ENCODE measurements at places on chromosomes 6 and 20.

GRCh38 chr6:169824021-169824420 lies 72.6 kb downstream of the ERMARD start:
- DNase-seq, result no peak

DNA sequence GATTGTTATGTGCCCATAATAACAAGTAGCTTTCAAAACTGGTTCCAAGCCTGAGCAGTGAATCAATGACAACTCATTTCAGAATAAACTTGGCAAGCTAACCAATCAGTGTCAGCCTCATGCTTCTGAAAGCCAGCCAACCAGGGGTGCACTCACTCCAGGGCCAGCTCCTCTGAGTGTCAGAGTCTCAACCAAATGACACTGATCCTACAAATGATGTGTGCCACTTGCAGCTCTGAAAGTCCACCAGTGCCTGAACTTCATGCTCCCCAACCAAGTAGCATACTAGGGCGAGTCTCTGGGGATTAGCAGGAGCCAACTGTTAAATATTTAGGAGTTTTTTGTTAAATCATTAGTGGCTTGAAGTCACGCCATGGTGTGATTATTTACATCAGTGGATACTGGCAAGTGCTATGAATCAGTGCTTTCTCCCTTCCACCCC lies 4.5 kb downstream of the IYD start:
- DNase-seq, result no peak

- no peak for DNase-seq
These were observed 146.3 kb downstream of the JARID2 start for GRCh38 chr6:15392182-15392581.

DNA sequence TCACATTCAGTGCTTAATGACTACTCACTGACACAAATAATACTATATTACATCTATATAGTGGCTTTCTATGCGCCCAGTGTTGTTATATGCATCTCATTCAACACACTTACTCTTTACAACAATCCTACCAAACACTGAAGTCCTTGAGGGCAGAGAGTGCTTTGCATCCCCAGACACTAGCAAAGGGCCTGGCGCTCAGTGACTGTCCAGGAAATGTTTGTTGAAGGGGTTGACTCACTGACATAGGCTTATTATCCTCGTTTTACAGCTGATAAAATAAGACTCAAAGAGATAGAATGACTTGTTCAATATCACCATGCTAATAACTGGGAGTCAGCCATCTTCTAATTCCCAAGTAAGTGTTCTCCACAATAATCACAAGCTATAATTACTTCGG lies 163.3 kb downstream of the ARHGAP18 start:
- no peak for DNase-seq

DNA sequence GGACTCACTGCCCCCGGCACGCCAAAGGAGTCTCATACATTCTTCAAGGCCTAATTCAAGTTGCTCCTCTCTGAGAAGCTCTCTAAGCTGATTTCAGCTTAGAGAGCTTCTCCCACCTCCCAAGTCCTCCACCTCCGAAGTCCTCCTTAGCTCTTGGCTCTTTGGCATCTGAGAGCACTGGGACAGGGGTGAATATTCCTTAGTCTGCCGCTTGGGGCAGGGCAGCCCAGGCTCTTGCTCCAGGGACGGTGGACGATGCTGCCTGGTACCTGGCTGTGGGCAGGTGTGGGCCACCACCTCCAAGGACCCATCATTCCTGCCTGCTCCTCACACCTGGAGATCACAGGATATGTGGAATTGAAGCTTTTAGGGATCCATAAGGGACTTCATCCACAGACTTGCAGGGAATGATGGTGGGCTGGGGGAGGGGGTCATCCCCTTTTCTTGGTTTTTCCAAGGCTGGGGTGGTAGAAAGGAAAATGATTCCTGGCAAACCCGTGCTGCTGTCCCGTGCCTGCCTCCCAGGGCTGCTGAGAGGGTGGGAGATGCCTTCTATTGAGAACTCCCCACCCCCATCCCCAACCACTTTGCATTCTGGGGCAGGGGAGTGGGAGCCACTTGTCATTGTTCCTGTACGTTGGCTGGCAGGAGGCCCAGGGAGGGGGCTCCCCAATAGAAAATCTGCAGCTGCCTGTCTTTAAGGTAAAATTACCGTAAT lies 57.4 kb downstream of the ARHGAP40 start:
- DNase-seq, result no peak

GRCh38 chr6:24916496-24916895 lies 19.3 kb downstream of the RIPOR2 start:
- DNase-seq, result no peak

DNA sequence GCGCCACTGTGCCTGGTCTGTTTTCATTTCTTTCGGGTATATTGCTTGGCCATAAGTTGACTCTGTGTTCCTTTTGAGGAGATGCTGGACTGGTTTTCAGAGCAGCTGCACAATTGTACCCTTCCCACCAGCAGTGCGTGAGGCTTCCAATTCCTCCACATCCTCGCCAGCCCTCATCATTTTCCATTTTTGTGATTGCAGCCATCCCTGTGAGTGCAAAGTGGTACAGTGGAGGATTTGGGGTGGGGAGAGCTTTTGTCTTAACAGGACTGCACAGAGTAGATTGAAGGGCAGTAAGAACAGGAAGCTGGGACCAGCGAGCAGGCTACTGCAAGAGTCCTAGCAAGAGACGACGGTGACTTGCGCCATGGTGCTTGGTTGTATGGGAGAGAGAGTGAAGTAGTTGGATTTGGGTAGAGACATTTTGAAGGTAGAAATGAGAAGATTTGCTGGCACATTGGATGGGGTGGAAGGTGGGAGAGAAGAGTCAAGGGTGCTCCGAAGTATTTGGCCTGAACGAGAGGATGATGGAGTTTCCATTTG lies 18.3 kb downstream of the BCAS4 start:
- DNase-seq, result no peak

DNA sequence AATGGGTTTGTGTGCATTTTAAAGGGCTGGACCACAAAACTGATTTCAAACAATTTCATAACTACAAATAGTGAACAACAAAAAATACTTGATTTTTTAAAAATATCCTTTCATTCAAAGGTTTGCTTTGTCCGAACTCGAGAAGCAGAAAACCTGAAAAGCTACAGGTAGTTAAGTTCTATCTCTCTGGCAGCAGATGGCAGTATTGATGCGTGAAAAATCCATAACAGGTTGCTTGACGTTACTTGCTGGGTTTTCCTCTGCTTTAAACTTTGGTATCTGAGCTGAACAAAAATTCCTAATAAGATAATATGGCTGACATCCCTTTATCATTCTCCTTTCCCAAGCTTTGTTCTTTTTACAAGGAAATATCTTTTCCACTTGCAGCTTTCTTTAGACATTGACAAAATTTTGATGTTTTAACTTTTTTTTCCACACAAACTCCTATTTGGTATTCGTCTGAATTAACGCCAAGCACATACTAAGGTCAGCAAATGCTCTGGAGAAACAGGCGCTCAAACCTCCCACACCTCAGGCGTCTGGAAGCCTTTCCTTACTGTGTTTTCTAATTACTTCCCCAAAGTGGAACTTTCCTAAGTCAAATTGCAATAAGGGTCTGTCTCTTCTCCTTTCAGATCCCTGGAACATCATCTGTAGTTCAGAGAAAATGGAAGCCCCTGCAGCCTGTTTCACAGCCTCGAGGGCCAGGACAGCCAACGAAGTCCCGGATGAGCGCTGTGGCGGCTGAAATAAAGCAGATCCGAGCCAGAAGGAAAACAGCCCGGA lies 50.3 kb upstream of the GFRAL start:
- peak; percentile 16 for DNase-seq

GRCh38 chr6:55040102-55040848 lies 134.0 kb upstream of the HCRTR2 start:
- no peak for DNase-seq

DNA sequence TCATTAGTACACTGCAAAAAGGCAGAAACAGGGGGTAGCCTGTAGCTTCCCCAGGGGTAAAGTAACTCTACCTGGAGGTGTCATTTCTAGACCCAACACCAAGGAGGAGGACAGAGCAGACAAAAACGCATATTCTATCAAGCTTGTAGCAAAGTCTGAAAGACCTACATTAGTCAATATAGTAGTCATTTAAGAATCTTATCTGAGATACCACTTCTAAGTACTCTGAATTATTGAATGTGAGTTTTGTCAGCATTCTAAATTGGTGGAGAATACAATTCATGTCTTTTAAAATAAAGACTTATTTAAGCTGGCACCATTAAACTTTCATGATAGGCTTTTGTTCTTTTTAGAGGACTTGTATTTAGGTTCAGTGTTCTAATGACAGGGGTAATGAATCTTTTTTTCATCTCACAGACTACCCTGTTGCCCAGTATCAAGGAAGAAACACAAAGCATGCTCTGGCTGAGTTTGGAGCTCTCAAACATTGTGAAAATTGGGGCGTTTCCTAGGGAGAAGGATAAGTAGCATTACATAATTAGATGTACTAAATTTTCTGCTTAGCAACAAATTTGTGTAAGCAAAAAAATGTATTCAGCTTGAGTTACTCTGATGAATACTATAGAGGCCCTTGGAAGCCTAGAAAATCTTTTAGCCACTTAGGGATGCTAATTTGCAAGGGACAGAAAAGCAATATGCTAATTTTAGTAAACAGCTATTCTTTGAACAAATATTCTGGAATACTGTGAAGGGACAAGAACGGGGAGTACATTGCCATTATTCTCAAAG lies 255.4 kb upstream of the HSF2 start:
- no peak for DNase-seq

- DNase-seq, result no peak
These were observed 5.8 kb downstream of the MCCD1 start for GRCh38 chr6:31534521-31535040.

GRCh38 chr6:169035385-169036240 lies 218.0 kb downstream of the THBS2 start:
- no peak for DNase-seq

- no peak for DNase-seq
These were observed 9.3 kb downstream of the BNIP5 start for GRCh38 chr6:36327226-36327918.

- DNase-seq, result no peak
These were observed 197.5 kb downstream of the ISM1 start for GRCh38 chr20:13418263-13419229.

DNA sequence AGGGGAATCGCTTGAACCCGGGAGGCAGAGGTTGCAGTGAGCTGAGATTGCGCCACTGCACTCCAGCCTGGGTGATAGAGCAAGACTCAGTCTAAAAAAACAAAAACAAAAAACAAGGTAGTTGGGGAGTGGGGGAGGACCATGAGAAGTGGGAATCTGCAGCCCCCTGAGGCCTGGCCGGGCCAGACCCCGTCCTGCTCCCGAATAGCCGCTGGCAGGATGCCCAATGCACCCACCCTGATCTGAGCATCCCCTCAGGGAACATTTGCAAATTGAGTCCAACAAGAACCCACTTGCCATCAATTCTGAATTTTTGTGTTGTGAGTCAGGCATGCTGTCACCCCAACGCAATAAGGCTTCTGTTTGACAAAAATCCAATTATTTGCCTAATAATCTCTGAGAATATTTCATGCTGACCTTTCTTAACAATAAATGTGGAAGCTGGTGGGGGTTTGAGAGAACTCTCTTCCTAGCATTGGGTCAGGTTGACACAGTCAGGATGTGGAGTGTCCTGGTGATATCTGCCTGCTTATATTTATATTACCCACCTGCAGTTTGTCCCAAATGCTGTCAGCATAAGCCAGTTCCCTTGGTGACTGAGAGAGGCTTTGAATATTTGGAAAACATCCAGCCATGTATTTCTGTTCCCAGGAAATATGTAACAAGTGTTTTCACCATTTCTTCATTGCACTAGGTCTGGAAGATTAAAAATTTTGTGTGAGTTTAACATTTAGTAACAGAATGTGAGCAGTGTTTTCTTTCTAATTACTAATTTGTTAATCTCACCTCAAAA lies 28.4 kb upstream of the FRMD1 start:
- DNase-seq, result no peak

DNA sequence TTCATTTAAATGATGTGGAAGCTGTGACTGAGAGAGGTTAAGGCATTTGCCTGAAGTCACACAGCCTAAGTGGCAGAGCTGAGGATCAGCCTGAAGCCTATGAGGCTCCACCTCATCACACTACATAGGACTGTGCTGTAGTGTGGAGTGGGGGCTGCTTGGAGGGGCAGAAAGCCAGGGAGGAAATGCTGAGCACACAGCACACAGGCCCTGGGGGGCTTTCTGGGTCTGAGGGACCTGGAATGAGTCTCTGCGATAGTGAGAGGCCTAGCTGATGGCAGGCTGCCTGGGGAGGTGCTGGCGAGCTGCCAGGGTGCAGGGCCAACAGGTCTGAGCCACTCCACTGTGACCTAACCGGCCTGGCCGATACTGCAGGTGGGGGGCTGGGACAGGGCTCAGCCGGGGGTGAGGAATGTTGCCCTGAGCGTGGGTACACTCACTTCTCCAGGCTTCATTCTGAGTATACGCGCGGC lies 2.2 kb upstream of the ARHGAP40 start:
- DNase-seq, result no peak

DNA sequence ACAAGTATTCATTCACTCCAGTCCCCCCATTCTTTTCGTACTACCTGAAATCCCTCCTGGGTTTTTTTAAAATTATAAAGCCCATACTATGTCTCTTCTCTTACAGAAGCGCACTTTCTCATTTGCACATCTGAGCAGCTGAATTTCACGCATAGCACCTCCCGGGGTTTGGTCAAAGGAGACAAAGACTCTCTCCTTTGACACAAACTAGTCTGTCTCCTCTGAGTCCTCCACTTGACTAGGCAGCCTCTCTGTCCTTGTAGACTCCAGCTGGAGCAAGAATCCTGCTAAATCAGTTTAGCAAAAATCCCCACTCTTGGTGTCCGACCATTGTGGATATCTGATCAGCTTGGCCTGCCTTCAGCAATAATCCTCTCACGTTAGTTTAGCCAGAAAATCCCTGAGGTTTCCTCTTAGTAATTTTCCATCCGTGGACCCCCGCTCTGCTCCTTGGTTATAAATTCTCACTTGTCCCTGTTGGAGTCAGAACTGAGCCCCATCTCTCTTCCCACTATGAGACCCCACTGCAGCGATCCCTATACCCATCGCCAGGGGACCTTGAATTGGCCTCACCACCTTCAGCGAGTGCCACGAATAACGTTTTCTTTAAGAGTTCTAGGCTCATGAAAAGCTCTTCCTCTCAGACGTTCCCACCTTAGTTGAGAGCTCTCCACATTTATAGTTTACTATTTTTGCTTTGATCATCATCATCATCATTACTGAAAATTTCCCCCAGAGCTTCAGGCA lies 29.0 kb downstream of the PDYN start:
- DNase-seq, result no peak

DNA sequence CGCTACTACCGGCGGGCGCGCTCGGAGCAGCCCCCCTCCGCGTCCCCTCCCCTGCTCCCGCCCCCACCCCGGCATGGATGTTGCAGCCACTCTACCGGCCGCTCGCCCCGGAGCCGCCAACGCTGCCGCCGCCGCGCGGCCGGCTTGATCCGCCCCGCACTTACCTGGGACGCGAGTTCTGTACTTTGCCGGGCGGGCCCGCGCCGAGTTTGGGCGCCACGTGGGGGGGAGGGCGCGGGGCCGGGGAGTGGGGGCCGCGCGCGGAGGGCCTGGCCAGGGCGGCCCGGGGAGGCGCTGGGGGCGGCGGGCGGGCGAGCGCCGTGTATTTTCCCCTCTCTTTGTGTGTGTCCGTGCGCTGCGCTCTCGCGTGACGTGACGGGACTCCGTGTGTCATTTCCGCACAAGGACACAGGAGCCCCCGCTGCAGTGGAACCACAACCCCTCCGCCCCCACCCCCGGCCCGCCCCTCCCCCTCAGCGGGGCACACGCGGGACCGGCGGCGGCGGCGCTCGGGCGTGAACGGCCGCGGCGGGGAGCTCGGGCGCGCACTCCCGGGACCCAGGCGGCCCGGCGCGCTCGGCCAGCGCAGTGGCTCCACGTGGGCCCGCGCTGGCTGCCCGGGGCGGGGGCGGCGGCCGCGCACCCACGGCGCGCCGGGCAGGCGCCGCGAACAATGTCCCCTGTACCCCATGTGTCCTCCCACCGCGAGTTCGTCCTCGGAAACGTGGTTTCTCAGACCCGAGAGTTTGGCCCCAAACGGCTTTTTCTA lies at the start of gene BEND3:
TSS of gene BEND3 (minus strand) at position 590 of the 769 bp plus-strand sequence. CDS start 16,230 bp downstream, outside the sequence.
- DNase-seq, result no peak

Data from GF-D8 (cell line).